ENCODE measurements at places on chromosomes 7 and 10.

DNA sequence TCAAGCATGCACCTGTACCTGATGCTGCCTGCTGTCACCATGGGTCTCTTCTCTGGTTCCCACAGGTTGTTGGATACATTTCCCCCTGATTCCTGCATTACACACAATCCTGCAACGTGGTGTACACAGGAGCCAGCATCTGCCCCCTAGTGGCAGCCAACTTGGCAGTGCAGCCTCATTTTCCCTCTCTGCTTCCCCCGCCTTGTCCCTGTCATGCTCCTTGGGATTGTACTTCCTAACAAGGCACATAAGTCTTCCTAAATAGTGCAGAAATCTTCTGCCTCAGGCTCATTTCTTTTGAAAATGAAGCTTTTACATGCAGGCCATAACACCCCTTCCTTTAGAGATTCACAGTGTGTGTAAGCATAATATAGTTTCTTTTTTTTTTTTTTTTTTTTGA lies 387.5 kb downstream of the CCSER2 start:
- DNase-seq = peak; percentile 10

GRCh38 chr10:110661292-110661691 lies 17.2 kb downstream of the RBM20 start:
- no peak for DNase-seq

- no peak for DNase-seq
Measured at GRCh38 chr10:103578782-103579382, 85.4 kb downstream of the NEURL1 start.

DNA sequence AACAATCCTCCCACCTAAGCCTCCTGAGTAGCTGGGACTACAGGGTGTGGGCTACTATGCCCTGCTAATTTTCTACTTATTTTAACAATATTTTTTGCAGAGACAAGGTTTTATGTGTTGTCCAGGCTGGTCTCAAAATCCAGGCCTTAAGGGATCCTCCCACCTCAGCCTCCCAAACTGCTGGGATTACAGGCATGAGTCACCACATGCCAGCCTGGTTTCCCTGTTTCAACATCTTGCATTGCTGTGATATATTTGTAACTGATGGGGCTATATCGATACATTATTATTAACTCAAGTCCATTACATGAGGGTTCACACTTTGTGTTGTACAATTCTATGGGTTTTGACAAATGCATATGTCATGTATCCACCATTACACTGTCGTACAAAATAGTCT lies 41.9 kb upstream of the OGDHL start:
- no peak for DNase-seq

DNA sequence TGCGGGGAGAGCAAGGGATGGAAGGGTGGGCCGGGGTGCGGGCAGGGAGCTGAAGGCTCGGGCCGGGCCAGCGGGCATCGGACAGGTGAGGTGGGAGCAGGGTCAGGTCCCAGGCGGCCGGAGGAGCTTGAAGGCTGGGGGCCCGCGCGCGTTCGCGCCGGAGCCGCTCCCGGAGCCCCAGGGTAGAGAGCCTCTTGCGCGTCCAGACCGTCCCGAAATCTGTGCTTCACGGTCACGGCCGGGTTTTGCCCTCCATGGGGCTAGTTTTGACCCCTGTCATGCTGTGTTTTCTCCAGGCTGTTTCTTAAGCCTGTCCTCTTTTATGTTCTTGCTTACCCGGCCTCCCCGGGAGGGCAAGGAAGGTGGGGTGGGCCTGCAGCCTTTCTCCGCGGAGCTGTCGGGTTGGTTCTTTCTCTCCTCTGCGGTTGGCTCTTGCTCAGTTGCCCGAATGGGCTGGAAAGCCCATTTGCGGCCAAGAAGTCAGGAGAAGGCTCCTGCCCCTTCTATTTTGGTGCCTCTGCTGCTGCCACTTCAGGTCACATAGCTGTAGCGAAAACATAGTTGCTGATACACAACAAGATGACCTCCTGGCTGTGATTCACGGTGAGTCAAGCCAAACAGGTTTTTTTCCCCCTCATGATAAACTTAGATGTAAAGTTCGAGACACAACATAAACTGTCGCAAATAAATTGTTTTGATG lies 650 bp downstream of the UBE2D1 start:
- no peak for DNase-seq

DNA sequence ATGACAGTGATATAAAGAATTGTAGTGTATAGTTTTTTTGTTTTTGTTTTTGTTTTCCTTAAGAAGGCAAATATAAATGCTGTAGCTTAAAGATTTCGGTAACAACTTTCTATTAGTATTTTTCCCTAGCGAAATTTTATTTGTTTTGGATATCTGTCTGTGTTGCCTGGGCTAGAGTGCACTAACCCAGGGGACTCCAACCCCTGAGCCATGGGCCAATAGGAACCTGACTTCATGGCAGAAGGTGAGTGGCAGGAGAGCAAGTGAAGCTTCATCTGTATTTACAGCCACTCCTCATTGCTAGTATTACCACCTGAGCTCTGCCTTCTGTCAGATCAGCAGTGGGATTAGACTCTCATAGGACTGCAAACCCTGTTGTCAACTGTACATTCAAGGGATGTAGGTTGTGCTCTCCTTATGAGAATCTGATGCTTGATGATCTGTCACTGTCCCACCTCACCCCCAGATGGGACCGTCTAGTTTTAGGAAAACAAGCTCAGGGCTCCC lies 65.4 kb upstream of the CCAR1 start:
- DNase-seq = no peak

DNA sequence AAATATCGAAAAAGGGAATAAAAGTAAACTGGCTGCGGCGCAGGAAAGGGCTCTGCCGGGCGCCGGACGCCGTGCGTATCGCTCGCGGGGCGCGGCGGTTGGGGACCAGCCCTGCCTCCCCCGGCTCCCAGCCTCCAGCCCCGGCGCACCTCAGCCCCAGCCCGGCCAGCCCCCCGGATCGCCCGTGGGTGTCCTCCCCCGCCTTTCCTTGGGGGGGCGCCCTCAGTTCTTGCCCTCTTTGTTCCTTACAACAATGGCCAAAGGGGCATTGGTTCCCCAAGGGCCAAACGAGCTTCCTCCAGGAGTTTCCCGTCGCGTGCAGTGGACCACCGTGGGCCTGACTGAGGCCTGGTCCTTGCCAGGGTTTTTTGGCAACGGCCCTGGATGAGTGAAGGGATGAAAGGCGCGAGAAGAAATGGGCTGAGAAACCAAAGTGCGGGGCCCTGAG lies 1.2 kb downstream of the MACROH2A2 start:
- DNase-seq = no peak

DNA sequence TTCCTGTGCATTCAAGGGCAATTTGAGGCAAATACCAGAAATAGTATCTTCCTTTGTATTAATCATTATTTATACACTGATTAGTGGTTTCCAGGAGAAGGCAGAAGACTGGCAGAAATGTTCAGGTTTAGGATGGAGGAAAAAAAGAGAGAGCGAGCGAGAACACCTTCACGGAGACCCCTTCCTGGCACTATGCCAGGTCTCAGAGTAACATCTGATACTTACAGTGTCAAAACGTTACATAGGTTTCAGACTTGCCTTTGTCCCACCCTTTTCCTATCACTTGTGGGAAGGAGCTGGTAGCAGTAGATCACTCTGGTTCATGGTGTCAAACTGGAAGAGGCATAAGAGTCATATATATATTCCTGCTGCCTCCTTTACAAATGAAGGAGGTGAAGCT lies 652 bp downstream of the OR2A12 start:
- no peak for DNase-seq

GRCh38 chr7:39647816-39648215 lies 24.4 kb downstream of the RALA start:
- DNase-seq = no peak

DNA sequence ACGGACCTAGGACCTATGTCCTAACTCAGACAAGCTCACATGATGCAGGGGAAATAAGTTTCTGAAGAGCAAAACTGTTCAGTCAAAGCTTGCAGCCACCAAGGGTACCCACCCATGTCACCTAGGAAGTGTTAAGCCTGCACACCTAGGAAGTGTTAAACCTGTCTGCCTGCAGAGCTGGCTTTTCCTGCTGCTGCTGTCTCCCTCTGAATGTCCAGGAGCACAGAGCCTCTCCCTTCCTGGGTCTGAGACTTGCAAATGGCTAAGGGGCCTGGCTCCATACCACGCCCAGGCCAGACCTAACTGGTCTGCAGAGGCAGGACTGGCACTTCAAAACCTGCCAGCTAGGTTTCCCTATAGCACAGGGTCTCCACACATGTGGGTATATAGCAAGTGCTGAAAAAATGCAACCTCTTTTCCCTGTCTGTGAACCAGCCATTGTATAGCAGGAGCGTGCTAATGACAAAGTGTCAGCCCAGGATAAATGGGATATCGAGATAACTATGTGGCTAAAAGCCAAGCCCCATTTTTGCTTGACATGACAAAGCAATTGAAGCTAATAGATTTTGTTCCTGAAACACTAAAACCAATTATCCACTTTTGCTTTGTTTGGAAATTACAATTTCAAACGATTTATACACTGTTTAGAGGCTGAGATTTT lies 1.5 kb downstream of the GDF2 start:
- DNase-seq = no peak

- no peak for DNase-seq
Measured at GRCh38 chr10:1375346-1376170, 319.4 kb downstream of the WDR37 start.
